Activated naive CD4-positive, alpha-beta T cell treated with Interleukin-2 at 50 U/mL for 16 hours (primary cell): ENCODE measurements at places on chromosomes 13 and 19.
A peak's percentile ranks its signal among the peaks of the same experiment; 100 is the strongest.

DNA sequence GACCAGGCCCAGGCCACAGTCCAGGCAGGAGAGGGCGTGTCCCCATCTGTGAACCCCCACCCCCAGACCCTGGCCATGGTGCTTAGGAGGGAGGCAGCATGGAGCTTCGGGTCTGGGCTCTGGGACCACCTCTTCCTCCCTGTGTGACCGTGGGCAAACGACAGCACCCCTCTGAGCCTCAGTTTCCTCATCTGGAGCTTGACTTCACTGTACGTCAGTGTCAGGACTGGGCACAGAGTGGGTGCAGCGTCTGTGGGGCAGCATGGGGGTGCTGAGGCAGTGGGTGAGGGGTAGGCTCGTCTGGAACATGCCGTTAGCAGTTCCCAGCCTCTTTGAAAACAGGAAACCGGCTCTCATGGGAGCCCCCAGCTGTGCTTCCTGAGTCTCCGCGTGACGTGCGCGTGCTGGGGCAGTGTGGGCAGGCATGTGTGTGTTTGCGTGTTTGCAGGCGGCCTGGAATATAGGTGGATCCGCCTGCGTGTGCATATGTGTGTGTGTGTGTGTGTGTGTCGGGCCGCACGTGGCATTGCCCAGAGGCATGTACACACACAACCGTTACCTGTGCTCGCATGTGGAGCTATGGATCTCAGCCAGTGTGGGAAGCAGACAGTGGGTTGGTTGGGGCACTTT is 15.8 kb downstream of the ARRDC2 start:
- peak; percentile 59 for DNase-seq

DNA sequence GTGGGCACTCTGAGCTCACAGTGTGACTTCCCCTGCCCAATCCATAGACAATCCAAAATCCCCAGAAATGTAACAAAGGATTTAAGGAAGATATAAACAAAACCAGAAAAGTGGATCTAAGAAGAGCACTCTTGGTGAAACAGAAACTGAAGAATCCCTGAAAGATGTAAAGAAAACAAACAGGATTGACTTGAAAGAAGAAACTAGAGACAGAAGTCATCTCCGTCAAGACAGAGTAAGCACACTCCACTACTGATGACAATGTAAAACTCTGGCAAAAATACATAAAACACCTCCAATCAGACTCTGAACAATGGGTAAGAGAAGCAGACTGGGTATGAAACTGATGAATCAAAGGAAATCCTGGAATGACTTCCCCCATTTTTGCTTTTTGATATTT is 13.5 kb downstream of the TUBGCP3 start:
- no peak for DNase-seq

- DNase-seq = no peak
Measured at GRCh38 chr13:113971471-113972231, 2.2 kb downstream of the C13orf46 start.

DNA sequence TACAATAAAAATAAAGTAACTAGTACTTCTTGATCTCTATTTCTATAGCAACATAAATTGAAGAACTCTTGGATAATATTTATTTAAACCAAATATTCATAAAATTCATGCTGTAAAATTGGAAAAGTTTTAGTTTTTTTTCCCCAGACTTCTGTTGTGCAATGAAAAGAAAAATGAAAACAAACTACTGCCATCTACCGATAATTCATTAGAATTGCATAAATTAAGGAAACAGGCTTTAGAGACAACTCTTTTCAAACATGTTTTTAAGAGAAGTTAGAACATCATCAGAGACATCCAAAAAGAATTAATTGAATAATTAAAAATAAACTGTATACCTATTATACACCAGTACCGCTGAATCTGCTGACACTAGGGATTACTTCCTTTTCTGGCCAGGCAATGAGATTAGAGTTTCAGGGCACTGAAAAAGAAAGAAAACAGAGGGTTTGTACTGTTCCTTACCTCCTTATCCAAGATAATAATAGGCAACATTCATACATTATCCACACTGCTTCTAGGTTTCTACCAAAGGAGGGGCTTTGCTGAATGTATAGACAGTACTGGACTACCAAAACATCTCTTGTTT is 4.9 kb downstream of the CCDC122 start:
- no peak for DNase-seq

- peak; percentile 6 for DNase-seq
Measured at GRCh38 chr19:57280962-57281400, 696 bp downstream of the ZNF460 start.

GRCh38 chr13:100596516-100596915 is 7.9 kb upstream of the GGACT start:
- no peak for DNase-seq

- DNase-seq = no peak
Measured at GRCh38 chr13:25844559-25845434, 207.0 kb downstream of the SHISA2 start.

GRCh38 chr19:1041835-1042685 is 2.2 kb downstream of the ABCA7 start:
- no peak for DNase-seq

DNA sequence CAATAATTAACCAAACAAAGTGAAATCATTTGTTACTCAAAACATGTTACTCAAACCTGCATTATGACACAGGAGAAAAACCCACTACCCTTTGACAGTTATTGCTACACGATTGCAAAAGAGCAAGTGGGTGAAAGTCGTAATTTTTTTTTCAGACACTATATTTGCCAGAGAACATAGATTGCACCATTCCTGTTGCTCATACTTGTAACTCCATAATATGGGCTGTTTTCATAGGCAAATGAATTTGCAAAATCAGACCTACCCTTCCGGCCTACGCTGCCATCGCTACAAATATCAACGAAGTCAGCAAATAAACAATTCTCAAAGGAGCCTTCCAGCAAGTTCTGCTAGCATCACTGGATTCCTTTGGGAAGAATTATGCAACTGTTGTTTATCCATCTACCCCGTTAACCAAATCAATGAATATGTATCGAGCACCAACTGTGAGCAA is 396.5 kb downstream of the IRS2 start:
- DNase-seq = no peak

GRCh38 chr13:114136576-114136975 is 4.2 kb upstream of the RASA3 start:
- no peak for DNase-seq

GRCh38 chr13:67806796-67807195 is 576.7 kb upstream of the PCDH9 start:
- DNase-seq = no peak

DNA sequence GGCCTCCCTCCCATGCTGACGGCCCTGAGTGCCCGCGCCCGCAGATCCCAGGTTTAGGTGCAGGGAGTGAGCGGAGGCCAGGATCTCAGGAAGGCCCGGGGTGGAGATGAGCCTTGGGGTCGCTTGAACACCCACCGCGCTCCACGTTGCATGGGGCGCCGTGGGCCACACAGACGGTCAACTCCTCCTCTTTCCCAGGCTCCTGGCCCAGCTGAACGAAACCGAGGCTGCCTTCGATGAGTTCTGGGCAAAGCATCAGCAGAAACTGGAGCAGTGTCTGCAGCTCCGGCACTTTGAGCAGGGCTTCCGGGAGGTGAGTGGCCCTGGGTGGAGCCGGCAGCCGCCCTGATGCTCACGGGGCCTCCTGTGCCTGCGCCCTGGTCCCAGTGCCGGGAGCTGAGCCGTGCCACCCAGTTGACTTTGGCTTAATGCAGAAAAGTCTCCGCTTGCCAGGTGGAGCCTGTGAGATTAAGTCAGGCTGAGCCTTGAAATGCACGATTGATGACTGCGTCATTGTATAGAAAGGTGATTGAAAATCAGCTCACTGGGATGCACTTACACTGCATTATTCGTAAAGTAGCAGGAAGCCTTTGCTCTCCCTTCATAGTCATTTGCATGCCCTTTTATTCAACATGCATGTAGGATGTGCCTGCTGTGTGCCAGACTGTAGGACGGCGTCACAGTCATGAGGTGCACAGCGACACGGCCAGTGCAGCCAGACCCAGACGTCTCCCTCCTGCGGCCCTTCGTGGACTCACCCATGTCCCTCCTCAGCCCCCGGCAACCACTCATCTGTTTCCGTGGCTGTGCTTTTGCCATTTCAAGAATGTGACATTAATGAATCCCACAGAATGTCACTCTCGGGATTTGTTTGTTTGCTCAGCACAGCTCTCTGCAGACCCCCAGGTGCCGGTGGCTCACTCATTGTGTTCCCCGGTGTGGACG is 35.5 kb upstream of the F7 start:
- DNase-seq = no peak

GRCh38 chr13:77907666-77908341 is 10.8 kb downstream of the EDNRB start:
- no peak for DNase-seq

DNA sequence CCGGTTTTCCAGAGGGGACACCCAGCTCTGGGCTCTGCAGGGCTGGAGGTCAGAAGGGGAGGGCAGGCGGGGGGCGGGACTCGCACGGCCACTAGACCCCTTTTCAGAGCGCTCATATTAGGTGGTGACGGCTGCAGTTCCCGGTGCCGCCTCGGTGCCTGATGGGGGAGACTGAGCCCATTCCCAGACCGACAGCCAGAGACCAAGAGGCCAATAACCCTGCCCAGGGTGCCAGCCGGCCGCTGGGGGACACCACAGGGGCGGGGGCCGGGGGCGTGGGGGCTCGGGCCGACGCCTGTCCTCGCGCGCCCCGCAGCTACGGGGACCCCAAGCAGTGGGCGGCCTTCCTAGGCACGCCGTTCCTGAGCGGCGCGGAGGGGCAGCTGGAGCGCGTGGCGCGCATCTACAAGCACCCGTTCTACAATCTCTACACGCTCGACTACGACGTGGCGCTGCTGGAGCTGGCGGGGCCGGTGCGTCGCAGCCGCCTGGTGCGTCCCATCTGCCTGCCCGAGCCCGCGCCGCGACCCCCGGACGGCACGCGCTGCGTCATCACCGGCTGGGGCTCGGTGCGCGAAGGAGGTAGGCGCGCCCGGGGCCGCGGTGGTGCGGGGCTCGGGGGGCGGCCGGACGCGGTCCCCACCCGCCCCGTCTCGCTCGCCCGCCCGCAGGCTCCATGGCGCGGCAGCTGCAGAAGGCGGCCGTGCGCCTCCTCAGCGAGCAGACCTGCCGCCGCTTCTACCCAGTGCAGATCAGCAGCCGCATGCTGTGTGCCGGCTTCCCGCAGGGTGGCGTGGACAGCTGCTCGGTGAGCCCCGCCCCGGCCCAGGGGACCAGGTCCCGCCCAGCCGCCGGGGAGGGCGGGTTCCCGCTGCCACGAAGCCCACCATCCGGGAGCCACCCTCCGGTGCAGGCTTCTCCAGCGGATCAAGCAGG is 2.4 kb downstream of the TIMM13 start:
- no peak for DNase-seq

- DNase-seq = no peak
Measured at GRCh38 chr19:35166100-35167063, 11.8 kb downstream of the FXYD5 start.

DNA sequence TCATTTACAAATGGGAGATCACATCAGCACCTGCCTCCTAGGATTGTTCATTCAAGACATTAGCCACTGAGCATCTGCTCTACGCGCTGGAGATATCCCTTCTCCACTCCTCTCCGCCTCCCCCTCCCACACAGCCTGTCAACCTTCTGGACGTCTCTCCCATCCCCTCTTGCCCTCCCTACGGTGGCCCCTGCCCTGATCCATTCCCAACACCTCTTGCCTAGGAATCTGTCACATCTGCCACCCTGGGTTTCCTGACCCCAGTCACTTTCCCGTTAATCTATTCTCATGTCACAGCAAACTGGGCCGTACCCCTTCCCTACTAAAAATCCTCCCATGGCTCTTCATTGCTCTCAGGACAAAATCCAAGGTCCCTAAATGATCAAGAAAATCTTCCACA is 10.3 kb downstream of the DYRK1B start:
- no peak for DNase-seq

DNA sequence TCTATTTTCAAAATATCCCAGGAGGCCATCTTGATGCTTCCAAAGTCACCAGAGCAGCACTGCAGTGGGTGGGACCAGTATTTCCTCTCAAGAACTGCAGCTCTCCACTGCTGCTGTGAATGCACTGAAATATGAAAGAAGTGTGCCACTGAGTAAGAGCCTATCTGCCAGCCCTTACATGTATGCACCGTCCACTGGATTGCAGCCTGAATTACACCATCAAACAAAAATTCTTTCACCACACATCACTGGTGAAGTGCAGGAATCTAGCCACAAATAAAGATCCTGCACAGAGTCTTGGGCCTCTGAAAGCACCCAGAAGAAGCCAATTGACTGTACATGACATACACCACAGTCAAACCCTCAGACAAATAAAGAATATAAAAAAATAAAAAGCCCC is 249.0 kb downstream of the LHFPL6 start:
- DNase-seq = no peak

- DNase-seq = no peak
Measured at GRCh38 chr19:10963865-10964264, 3.0 kb downstream of the SMARCA4 start.

DNA sequence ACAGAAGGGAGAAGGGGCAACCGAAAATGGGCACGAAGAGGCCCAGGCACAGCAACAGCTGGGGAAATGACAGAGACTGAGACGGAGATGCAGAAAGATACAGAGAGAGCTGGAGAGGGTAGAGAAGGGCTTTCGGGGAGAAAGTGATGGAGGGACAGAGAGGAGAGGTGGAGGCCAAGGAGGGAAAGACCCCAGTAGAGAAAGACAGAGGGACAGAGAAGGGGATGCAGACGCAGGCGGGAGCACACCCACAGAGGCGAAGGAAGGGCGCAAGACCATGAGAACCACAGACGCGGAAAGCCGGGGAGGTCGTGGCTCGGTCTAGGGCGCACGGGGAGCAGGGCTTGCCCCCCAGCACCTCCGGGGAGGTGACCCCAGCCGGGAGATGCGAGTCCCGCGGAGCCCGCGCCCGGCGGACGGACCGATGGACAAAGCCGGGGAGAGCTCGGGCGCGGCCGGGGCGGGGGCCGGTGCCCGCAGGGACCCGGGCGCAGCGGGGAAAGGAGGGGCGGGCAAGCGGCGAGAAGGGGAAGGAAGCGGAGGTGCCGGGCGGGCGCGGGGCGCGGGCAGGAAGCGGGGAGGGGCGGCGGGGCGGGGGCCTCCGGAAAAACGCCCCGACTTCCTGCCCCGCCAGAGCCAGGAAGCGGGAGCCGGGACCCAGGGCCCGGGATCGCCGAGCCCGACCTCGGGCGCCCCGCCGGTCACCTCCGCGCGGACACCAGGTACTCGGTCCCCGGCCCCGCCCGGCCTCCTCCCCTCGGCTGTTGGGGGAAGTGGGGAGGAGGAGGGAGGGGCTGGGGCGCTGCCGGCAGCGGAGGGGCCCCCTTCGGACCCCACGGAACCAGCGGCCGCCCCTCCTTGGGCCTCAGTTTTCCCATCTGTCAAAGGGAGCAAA is at the start of gene ARHGEF1:
ARHGEF1 (plus strand) TSS at position 617 of the 895 bp plus-strand sequence. CDS start 4,899 bp downstream, outside the sequence.
- DNase-seq = peak; percentile 60

GRCh38 chr13:48575031-48575430 is 42.2 kb upstream of the RCBTB2 start:
- no peak for DNase-seq
